Right forelimb (tissue), 1 donor: ENCODE measurements at places on chromosomes 5 and 9.
A peak's percentile ranks its signal among the peaks of the same experiment; 100 is the strongest.

- no peak for DNase-seq
Observed at GRCh38 chr9:136089697-136090045, 5.4 kb downstream of the NACC2 start.

DNA sequence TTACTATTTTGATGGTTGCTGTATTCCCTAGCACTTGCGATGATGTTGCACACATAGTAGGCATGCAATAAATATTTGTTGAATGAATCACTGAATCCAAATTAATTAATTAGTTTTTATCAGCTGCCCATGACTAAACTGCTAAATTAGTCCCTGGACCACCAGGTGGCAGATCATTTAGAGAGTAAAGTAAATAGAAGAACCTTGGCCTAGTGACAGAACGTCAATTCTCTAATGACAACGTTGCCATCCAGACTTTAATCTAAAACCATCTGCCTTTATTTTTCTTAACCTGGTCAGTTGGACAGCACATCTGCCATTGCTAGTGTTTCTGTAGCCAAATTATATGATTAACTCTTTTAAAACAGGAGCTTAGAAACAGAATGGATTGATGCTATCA is 457.5 kb downstream of the KIF4B start:
- no peak for DNase-seq

- no peak for DNase-seq
Observed at GRCh38 chr9:115285836-115286235, 167.9 kb upstream of the TNC start.

DNA sequence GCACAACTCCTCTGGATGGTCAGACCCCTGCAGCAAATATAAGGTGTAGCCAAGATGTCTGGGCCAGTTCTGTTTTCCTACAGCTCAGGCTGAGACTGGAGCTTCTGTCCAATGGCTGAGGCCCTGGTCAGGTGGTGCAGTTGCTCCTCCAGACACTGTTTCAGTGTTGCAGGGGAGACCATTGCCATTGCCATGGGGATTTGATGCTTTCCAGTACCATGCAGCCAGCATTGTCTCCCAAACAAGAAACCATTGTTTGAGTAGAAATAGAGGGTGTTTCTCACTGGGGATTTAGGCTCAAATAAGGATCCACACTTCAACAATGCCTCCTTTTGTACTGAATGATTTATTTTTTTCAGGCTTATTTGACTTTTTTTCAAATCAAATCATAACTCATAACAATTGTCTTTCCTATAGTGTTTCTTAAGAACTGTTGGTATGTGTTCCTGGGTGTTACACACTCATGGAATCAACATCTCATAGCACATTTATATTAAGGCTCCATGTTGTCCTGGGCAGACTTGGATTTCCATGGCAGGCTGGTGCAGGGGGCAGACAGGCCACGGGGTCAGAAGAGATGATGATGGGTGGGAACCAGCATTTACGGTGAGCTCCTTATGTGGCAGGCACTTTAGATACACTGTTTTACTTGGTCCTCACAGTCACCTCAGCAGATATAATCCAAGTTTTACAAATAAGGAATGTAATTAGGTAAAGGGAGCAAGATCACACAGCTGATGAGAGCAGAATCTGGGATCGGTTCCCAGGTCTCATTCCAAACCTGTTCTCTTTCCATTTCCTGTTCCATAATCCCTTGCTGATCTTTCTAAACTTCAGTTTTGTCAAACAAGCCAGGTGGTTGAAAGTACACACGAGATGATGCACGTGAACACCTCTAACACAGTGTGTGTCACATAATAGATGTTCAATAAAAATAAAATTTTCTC is 95.9 kb upstream of the GNAQ start:
- DNase-seq: no peak

GRCh38 chr5:105503950-105504349 is 1941.4 kb upstream of the NUDT12 start:
- no peak for DNase-seq

DNA sequence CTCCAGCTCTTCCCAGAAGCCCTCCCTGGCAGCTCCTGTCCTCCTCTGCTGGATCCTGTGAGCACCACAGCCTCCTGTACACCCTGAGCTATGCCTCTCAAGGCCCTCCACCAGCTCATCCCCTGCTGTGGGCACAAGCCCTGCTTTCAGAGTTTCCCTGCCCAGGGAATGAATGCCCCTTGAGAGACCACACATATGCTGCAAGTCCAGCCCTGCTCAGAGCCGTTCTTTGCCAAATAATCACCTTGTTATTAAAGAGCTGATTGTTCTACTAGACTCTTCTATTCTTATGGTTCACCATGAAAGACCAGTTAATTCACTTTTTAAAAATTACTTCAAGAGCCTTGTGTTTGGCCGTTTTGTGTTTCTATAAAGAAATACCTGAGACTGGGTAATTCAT is 121.5 kb downstream of the MVB12B start:
- no peak for DNase-seq

DNA sequence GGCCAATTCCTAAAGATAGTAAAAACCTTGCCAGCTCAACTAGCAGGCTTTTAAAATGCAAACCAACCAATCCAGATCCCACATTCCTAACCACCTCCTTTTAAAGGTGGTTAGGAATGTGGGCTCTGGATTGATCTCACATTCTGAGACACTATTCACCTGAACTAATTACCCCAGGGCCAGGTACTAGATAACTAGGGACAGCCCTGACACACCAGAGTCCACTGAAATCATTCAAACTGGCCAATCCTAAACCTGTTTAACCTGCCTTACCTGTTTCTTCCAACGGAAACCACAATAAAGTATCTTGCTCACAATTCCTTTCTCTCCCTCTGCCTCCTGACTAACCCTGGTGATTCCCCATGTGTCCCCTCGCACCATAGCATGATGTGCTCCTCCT is 168.3 kb upstream of the DMAC1 start:
- no peak for DNase-seq

- no peak for DNase-seq
Observed at GRCh38 chr5:145483212-145483611, 351.9 kb downstream of the PRELID2 start.

DNA sequence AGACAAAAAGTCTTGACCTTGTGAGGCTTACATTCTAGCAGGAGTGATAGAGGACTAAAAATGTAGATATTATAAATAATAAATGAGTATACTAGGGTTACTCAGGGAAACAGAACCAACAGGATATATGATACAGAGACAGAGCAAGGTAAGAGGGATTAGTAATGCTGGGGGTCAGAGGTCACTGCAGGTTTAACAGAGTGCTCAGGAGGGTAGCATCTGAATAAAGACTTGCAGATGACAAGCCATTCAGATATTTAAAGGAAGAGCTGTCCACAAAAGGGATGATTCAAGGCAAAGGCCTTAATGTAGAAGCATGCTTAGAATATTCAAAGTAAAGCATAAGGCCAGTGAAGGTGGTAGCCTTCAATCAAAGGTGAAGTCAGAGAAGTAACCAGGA is 65.6 kb upstream of the SEMA6A start:
- no peak for DNase-seq

GRCh38 chr9:134410071-134410834 is 84.0 kb downstream of the RXRA start:
- no peak for DNase-seq

- no peak for DNase-seq
Observed at GRCh38 chr5:151288180-151288579, 15.4 kb downstream of the SLC36A3 start.

GRCh38 chr5:177612215-177612673 is 12.3 kb downstream of the B4GALT7 start:
- no peak for DNase-seq

GRCh38 chr5:17951392-17952169 is 317.3 kb downstream of the TAF11L14 start:
- no peak for DNase-seq

- DNase-seq: no peak
Observed at GRCh38 chr5:134411228-134411545, 494 bp downstream of the CDKN2AIPNL start.

DNA sequence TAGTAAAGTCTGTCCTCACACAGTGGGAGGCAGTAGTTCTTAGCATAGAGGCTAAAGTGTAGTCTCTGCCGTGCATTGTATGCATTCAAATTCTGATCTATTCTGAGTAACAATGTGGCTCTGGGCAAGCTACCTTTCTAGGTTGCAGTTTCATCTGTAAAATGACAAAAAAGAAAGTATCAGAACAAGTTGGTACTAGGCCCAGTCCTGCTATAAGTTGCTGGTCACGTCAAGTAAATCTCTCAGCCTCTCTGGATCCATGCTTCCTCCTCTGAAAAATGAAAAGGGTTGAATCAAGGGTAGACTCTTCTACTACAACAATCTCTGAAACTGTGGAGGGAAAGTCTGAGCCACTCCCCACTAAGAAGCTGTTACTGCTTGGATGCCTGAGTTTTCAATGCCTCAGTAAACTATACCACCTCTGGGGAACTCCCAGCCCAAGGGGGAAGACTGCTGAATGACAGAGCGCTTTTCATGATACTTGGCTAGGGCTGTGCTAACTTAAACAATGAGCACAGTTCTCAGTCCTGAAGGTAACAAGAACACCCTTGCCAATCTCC is 34.5 kb upstream of the SPARC start:
- DNase-seq: no peak

- DNase-seq: no peak
Observed at GRCh38 chr9:77725046-77725694, 77.0 kb upstream of the GNA14 start.

DNA sequence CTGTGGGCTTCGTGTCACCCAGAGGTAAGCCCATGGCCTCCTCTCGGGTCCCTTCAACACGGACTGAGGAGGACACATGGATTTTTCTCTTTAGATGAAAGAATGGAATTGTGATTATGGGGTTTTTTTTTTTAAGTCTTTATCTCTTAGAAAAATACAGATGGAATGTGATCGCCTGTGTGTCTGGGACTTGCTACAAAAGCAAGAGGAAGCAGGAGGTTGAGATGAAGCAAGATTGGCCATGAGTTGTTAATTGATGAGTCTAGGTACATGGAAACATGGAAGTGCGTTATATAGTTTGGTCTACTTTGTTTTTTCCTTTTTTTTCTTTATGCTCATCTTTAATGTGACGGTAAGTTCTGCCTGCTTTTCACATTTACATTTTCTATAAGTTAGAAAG is 14.6 kb downstream of the USP20 start:
- DNase-seq: no peak

DNA sequence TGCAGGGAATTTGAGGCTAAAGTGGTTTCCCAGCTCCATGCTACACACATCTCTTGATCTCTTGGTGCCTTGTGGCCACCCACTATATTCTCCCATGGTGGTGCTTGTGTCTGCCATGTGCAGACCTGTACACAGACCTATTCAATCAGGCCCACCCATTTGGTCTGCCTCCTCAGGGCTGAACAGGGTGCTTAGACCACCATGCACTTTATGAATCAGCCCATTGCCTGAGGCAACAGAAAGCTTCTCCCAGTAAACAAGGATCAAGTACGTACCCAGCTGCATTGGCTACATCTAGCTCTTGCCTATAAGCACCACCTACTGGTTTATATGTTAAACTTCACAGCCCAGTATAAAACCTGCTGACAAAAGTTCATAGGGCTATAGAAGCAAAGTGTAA is 664.3 kb upstream of the EDIL3 start:
- DNase-seq: peak; percentile 34

GRCh38 chr5:78076351-78076750 is 218.1 kb downstream of the AP3B1 start:
- DNase-seq: no peak

- no peak for DNase-seq
Observed at GRCh38 chr5:171868236-171868635, 82.6 kb downstream of the SMIM23 start.

DNA sequence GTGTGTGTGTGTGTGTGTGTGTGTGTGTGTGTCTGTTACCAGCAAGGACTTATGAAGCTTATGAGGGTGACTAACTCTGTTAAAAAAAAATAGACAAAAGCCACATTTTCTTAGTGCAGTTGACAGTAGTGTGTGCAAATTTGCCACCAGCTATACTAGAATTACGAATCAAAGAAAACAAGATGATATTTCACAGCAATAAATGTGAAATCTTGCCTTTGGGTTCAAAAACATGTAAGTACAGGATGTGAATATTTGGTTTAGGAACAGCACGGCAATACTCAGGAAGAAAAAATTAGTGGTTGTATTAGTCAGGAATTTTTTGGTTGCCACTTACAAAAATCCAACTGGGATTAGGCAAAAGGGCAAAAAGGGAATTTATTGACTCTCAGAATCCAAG is 117.4 kb downstream of the NPR3 start:
- no peak for DNase-seq

DNA sequence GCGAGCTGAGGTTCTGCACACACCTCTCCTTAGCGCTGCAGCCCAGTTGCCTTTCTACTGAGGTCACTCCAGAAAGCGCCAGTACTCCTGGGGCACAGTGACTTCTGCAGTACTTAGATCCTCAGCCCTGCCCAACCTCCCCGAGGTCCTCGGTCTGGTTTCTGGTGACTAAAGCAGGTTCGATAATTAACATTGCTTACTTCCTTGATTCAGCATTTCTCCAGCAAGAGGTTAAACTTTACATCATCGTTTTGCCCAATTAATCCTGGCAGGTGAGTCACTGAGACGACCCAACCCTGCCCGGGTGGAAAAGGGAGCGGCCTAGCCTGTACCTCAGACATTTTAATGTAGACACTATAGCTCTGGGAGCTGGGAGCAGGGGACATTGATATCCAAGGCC is 77.6 kb downstream of the PLAC8L1 start:
- DNase-seq: no peak

DNA sequence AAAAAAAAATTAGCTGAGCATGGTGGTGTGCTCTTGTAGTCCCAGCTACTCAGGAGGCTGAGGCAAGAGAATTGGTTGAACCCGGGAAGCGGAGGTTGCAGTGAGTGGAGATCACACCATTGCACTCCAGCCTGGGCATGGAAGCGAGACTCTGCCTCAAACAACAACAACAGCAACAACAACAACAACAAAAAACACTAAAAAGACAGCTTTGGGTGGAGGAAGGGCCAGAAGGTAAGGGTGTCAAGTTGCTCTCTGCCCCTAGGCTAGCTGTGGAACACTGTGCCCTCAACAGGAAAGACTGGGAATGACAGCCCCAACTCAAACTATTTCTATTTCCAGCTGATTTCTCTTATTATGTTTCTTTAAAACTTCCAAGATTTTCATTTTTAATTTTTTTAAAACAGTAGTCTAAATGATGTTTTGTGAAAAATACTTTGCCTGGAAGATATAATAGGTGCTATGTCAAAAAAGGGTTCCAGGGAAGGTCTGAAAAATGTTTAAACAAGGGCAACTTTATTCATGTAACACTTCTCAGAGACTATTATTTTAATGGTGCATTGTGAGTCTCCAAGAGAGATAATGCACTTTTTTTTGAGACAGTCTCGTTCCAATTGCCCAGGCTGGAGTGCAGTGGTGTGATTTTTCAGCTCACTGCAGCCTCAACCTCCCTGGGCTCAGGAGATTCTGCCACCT is 29.9 kb downstream of the CLINT1 start:
- no peak for DNase-seq

DNA sequence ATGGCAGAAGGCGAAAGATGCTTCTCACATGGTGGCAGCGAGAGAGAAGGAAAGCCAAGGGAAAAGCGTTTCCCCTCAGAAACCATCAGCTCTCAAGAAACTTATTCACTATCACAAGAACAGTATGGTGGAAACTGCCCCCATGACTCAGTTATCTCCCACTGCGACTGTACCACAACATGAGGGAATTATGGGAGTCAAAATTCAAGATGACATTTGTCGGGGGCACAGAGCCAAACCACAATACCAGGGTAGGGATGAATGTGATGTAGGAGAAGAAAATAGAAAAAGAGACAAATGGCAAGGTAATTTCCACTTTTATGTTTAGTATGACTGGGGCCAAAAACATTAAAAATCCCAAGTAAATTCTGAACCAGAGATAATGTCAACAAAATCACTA is 216.8 kb downstream of the TRIM36 start:
- no peak for DNase-seq
